Epithelial cell of prostate (primary cell): ENCODE measurements at places on chromosomes 5 and 9.

DNA sequence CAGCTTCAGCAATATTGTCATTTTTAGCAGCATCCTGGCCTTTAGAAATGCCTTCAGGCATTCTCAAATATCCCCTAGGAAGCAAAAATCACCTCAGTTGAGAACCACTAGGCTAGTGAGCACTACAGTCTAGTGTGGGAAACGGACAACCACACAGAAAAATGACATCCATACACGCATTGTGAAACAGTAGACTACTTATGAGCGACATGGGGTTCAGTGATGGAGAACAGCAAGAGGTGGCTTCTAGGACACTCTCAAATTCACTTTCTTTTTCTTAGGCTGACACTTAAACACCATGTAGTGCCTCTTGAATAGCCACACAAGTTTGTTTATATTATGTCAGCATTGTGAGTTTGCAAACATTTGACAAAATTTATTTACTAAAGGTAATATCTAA lies 203.0 kb downstream of the KDM4C start:
- no peak for DNase-seq

- DNase-seq, result no peak
Measured at GRCh38 chr9:125835655-125836054, 88.5 kb downstream of the PBX3 start.

- DNase-seq, result no peak
Measured at GRCh38 chr5:176412517-176413254, 3.7 kb downstream of the CLTB start.

GRCh38 chr5:129359450-129359849 lies 100.6 kb upstream of the ADAMTS19 start:
- DNase-seq, result peak; percentile 60

DNA sequence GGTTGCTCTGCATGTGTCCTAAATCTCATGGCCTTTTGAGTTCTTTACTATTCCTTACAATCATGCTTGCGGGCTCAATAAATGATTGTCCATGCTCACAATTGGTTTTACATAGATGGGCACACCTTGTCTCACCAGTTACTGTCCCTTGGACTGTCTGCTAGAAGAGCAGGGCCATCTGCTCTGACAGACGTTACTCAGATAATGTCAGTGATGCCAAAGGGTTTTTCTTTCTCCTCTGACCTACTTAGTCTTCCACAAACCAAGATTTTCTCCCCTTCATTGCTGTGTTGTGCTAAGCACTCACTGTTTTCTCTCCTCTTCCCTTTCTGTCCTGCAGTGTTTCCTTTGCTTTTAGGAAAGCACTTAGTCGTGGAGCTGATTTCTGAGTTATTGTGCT lies 562.3 kb downstream of the KIF4B start:
- no peak for DNase-seq

DNA sequence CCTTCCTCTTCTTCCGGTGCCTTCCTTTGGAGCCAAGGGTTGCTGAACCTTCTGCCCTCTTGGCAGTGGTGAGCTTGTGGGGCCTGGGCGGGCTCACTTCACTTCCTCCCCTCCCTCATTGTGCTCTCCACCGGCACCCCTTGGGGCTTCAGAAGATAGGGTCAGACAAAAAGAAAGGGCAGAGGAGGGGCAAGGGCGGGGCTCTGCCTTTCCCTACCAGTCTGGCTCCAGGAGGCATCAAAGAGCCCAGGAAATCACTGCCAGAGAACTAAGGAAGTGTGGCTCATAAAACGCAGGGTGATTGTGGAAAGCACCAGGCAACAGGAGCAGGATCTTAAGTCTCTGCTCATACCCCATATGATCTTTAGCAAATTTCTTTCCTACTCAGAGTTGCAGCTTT lies 34.8 kb downstream of the ACOT12 start:
- DNase-seq, result no peak

DNA sequence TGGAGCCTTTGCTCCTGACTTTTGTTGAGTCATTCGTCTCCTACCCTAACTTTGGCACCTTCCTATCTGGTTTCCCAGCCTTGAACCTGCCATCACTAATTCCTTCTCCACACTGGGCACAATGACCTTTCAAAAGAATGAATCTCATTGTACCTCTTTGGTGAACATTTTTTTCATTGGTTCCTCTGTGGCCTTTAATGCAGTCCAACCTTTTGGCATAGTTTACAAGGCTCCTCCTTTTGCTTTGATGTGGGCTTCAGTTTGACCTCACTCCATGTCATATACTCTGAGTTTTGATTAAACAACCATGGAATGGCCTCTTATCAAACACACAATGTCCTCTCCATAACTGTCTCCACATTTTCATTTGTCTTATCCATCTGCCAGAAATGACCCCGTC lies 14.5 kb upstream of the ROPN1L start:
- DNase-seq, result no peak

GRCh38 chr5:96851312-96852062 lies 24.8 kb upstream of the ERAP2 start:
- no peak for DNase-seq

DNA sequence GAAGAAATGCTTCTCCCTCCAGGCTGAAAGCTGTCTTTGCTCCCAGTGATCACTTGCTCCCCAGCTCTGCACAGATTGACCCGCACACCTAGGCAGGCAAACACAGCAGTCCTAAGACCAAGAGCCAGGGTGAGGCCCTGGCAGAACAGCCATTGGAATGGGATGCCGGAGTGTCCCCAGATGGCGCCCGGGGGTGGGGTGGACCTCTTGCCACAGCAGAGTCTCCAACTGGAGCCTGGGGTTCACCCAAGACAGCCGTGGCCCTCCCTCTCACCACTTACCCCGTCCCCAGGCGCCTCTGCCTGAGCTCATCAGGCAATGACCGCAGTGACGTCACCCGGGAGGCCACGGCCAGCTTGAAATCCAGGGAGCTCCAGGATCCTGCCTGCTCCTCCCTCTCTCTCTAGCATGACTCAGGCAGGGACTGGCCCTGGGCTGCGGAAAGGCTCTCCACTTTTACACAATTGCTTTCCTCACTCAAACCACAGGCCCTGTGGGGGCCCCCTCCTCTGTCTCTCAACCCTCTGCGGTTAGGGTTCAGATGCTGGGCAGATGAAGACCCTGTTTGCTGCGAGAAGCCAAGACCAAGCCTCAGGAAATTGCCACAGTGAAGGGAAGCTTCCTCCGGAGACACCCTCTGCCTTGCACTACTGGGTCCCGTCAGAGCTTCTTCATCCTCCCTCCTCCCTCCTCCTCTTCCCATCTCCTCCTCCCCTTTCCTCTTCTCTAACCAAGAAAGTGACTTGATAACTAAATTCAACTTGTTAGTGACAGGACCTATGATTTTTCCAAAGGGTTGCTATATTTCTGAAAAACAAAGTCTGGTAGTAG lies 24.3 kb upstream of the PTGES start:
- DNase-seq, result peak; percentile 80

GRCh38 chr5:136206361-136206760 lies 13.4 kb upstream of the SMIM32 start:
- DNase-seq, result no peak

DNA sequence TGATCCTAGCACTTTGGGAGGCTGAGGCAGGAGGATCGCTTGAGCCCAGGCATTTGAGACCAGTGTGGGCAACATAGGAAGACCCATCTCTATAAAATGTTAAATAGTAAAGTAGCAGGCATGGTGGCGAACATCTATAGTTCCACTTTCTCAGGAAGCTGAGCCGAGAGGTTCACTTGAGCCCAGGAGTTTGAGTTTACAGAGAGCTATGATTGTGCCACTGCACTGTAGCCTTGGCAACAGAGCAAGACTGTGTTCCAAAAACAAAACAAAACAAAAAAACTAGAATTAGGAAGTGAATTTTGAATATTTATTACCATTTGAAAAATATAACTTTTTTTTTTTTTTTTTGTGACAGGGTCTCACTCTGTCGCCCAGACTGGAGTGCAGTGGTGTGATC lies 26.8 kb upstream of the PAX5 start:
- DNase-seq, result no peak

- DNase-seq, result no peak
Measured at GRCh38 chr5:124034963-124035362, 523.0 kb downstream of the CSNK1G3 start.

DNA sequence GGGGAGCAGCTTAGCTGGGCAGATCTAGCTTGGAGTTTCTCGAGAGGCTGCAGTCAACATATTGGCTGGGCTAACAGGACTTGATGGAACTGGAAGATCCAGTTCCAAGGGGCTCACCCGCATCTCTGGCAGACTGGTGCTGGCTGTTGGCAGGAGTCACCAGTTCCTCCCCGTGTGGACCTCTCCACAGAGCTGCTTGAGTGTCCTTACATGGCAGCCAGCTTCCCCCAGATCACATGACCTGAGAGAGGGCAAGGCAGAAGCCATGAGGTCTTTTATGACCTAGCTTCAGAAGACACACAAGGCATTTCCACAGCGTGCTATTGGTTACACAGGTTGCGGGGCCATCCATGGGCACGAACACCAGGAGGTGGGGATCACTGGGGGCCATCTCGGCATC lies 26.4 kb upstream of the RXRA start:
- DNase-seq, result no peak

DNA sequence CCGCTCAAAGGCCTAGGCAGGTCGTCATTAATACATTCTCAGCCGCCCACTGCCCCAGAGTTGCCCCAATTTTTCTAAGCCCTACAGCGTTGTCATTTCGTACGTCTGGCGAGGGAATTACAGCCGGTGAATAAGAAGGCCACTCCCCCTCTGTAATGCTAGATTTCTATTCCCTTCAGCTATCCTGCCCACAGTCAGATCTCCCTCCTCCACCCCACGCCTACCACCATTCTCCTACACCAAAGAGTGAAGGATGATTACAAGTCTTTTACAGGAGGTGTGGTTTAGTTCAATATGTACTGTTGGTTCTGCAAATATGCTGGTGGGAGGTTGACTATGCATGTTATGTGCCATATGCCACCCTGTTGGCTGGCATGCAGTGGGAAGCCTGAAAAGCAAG lies 83.7 kb upstream of the SMIM15 start:
- DNase-seq, result no peak

GRCh38 chr5:82523633-82524032 lies 245.5 kb upstream of the RPS23 start:
- no peak for DNase-seq

DNA sequence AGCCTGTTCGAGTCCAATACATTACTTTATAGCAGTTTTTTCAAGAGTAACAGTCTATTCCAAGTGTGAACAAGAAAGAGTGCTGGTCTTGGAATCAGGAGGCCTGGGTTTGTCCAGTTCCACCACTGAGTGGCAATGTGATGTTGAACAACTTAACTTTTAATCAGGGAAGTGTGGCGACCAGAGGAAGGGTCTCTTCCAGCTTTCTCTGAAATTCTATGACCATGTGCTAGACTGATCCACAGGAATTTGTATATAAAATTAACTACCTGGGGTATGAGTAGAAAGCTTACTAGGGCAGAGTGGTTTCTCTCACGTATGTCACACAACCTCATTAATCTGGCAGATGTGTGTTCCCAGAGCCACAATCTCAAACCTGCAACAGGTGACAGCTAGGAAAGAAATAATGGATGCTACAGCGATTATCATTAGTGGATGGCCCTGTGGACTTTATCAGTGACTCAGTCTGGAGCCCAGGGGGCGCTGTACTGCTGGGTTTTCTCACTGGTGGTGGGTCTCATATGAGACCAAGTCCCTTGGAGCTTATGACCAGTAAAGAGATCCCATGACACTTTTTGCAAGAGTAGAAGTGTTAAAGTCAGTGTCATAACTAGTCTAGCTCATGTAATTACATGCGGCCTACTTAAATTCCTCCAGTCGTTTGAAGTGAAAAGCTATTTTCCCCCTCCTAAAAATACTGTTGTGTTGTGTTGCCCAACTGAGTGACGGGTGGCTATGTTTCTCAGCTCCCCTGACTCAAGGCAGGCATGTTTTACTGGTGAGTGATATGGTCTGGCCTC lies 116.5 kb downstream of the GDNF start:
- DNase-seq, result no peak

GRCh38 chr5:133200256-133200655 lies 148.4 kb downstream of the HSPA4 start:
- DNase-seq, result no peak

- DNase-seq, result no peak
Measured at GRCh38 chr9:86549920-86550319, 195.7 kb upstream of the TUT7 start.

- no peak for DNase-seq
Measured at GRCh38 chr9:92308893-92309292, 15.4 kb upstream of the IARS1 start.

DNA sequence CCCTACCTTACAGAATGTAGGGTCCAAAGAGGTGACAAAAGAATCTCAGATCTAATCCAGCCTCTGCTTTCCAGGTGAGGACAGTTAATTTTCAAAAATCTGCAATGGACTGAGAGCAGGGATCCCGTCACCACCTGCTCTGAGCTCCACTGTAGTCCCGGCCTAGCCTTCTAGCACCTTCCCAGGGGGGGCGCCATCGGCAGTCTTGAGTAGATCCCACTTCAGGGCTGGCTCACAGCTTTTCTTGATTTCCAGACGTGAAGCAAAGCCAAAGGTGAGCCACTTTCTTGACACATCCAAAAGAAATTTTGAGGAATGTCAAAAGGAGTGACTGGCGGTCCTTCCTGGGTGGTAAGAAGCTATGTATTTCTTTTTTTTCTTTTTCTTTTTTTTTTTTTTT lies 114.1 kb downstream of the SYK start:
- DNase-seq, result no peak

DNA sequence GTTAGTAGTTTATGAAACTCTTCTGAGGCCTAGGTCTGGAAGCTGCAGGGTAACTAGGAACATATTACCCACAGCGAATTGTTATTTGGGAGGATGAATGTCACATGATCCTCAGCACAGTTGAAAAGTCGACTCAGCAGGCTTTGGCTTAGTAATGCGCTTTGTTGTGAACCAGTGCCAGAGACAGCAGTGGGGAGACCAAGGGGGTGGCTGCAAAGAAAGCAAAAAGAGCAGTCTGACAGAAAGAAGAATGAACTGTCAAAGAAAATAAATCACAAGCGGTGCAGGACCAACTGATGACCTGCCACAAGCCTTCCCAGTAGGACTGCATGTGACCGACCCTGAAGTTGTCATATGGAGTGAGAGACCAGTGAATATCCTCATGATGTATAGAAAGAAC lies 170.0 kb downstream of the CCDC171 start:
- no peak for DNase-seq

DNA sequence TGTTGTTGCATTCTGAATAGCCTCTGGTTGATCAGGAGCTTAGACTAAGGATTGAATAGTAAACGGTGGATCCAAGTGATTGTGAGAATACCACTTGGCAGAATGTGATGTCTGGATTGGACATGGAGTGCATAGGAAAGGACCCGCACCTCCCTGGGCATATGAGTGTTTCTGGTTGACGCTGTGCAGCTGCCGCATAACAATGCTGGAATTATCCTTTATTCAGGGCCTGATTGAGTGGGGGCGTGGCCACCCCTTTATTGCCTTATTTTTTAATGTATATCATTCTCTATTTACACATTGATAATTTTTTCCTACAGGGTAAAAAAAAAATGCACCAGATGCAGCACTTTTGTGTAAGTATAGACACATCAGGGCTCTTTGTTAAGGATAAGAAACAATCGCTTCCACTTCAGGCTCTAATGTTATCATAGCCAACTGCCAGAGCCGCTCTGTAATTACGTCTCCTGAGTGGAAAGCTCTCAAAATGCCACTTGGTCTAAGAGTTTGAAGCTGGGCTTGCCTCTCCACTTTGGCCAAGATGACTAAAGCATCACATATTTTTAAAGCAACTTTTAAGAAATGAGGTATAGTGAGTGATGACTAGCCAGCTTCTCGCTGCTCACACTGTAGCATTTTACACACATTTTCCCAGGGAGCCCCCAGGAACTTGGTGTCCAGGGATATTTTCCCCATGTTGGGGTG lies 5.7 kb downstream of the FGD3 start:
- DNase-seq, result no peak
